ENCODE measurements at places on chromosomes 1 and 21. TPM values are rescaled to one million over a fixed set of nuclear protein-coding genes. Genes with fewer than 3 reads are reported as not detected.

DNA sequence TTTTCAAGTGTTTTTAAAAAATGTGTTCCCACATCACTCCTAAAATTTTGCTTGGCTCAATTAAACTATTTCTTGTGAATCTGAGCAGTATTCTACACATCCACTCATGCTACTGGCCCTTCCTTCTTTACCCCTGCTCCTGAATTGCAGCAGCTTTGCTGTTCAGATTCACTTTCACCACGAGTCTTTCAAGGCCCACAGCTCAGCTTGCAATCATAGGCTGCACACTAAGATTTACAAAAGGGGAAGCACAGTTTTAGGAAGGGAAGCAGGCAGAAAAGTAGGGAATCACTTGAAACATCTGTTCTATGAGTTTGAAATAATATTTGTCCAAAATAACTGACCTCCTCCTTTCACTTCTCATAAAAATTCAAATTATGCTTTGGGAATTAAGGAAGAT is 70.9 kb upstream of the EDEM3 start:
- DNase-seq, result no peak

DNA sequence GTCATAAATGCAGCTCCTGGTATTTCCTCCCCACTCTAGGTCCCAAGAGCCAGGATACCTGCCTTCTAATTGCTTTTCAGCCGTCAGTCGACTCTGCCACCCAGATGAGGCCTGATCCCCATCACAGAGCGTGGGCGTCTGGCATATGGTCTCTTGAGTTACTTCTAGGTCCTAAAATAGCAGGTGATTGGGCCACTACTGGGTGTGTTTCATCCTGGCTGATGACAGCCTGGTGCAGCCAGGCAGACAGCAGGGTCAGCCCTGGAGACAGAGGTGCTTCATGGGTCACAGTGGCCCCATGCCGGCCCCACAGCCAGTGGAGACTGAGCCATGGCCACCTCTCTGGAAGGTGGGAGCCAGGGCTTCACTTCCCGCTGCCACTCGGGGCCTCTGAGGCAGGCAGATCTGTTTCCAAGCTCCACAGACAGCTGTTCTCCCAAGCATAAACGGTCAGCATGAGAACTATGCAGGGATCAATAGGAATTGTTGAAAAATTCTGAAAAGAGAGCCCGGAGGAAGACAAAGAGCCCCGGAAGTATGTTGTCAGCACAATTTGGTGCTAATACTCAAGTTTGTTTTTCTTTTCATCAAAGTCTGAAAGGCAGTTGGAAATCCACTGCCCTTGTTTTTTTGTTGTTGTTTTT is 83.0 kb downstream of the MAN1C1 start:
- no peak for DNase-seq

The PTPN7 gene
- not detected for total RNA-seq

GRCh38 chr1:159205225-159205624 is 550 bp downstream of the ACKR1 start:
- DNase-seq, result no peak

- DNase-seq, result no peak
These were observed 4.4 kb downstream of the CHIT1 start for GRCh38 chr1:203225071-203225470.

DNA sequence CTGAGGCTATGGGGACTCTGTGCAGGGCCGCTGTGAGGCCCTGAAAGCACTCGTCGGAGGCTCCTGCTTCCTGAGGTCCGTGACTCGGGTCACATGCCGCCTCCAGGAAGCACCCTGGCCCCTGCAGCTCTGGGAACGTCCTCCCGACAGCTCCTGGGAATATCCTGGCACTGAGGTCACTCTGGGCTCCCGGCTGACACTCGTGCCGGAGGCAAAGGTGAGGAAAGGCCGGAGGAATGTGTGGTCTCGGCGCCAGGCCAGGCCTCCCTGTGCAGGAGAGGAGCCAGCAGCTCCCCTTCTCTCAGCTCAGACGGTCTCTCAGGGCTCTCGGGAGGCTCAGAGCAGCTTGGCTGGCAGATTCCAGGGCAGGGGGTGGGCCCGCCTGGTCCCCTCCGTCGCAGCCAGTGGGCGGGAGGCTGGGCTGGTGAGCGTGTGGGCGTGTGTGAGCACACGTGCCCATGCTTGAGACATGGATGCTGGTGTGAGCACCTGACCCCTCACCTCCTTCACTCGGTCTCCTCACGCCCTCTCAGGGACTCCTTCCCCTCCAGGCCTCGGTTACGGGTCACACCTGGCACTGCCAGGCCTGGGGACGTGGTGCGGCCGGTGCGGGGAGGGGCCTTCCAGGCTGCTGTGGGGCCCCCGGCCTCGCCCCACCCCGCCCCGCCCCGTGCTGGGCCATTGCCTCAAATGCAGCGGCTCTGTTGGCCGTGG is 5.5 kb upstream of the RNF223 start:
- peak; percentile 66 for DNase-seq

The TMPRSS2 gene
- not detected for total RNA-seq

The KCNT2 gene
- 0.62 TPM for total RNA-seq

DNA sequence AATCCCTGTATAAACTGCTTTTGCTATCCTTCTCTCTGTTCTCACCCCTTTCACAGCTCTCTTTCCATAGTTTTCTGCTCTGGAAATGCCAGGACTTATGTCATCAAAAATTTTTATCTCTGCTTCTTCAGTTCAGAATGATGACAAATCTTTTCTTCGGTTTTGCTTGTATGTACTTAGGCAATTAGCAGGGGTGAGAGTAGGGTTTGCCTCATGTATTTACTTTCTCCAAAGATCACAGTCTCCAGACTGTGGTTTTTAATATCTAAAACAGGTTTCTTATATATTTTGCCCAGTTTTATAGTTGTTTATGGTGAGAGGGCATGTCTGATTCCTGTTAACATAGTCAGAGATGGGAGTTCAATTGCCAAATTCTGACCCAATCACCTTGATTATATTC is 235.4 kb upstream of the LYPLAL1 start:
- DNase-seq, result no peak

GRCh38 chr1:151516031-151516511 is 4.9 kb downstream of the CGN start:
- DNase-seq, result no peak

- DNase-seq, result no peak
These were observed 2.0 kb downstream of the MAPKAPK2 start for GRCh38 chr1:206686478-206687249.

Data from G401 (cell line).